CD4-positive, CD25-positive, alpha-beta regulatory T cell (primary cell): ENCODE measurements at places on chromosomes 4 and X. TPM values are rescaled to one million over a fixed set of nuclear protein-coding genes. Genes with fewer than 3 reads are reported as not detected.

Gene POF1B
- 0.57 TPM for total RNA-seq

DNA sequence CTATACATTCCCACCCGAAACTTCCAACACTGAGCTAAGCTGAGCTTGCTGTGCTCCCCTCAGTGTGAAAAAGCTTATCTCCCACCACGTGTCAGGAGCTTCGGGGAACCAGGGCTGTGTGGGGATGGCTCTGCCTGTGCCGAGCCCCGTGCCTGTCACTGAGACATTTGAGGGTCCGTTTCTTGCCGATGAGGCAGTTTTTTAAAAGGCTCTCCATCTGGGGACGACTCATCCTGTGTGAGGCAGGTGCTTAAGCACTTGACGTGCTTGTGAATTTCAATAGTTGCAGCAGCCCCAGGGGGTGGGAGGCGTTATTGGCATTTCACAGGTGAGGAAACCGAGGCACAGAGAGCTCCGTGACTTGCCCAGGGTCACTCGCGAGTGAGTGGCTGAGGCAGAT is 151.8 kb downstream of the STOX2 start:
- no peak for DNase-seq

- DNase-seq = no peak
Observed at GRCh38 chrX:93422693-93423092, 250.7 kb downstream of the NAP1L3 start.

GRCh38 chr4:121960818-121961217 is 9.0 kb upstream of the TRPC3 start:
- DNase-seq = no peak

- no peak for DNase-seq
Observed at GRCh38 chrX:130186651-130187050, 14.9 kb downstream of the RAB33A start.

- no peak for DNase-seq
Observed at GRCh38 chrX:19909761-19910160, 22.4 kb upstream of the SH3KBP1 start.

GRCh38 chrX:111443946-111444345 is 32.0 kb upstream of the DCX start:
- DNase-seq = no peak
